Glutamatergic neuron (in vitro differentiated cells): ENCODE measurements at places on chromosomes 5 and 9.
A peak's percentile ranks its signal among the peaks of the same experiment; 100 is the strongest.

DNA sequence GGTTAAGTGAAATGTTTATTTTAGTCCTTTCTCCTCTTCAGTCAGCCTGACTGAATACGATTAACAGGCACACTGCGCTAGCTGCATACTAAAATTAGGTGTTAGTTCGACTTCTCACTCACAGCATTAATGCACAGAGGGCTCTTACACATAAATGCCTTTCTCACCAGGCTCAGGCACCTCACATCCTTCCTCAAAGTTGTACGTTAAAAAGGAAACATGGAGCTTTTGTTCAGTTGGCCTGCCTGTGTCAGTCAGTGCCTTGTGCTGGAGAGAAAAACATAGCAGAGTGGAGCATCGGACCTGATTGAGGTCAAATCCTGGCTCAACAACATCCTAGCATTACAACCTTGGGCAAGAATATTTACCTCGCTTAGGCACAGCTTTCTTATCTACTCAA lies 236.0 kb upstream of the ZNF462 start:
- no peak for DNase-seq

GRCh38 chr5:61148515-61148914 lies 13.8 kb downstream of the SMIM15 start:
- no peak for DNase-seq

DNA sequence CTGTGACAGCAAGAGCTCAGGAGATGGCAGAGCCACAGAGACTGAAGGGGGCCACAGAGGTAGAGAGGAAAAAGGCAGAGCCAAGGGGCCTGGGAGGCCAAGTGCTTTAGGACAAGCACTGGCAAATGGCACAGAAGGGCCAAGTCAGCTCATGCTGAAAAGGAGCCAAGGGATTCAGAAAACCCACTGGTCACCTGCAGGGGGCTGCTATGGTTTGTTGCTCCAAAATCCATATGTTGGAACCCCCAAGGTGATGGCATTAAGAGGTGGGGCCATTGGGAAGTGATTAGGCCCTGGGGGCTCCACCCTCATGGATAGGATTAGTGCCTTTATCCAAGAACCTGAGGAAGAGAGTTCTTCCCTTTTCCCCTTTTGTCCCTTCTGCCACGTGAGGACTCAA lies 165.4 kb downstream of the ARSB start:
- no peak for DNase-seq

DNA sequence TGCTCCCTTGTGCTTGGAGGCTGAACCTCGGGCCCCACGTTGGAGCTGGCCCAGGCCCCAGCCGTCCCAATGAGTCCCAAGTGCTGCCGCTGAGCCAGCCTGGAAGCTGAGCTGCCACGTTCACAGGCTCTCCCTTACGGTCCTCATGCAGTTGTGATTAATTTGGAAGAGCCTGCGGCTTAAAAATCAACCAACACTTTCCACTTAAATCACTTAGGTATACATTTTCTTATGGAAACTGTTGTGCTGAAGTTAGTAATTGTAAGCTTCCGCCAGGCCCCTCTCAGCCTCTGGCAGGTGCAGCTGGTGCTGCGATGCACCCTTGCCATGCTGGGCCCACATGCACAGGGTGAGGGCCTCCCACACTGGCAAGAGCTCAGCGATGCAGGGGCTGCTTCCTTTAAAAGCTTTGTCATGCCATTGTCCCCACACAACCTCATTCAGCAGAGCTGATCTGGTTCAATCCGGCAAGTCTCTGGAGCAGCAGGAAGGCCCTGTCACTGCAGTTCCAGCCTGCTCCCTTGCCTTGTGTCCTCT lies 61.0 kb downstream of the IPPK start:
- no peak for DNase-seq

- DNase-seq: peak; percentile 22
Observed at GRCh38 chr5:66757219-66757833, 161.1 kb downstream of the MAST4 start.

- DNase-seq: no peak
Observed at GRCh38 chr9:85416715-85417114, 325.0 kb downstream of the AGTPBP1 start.

DNA sequence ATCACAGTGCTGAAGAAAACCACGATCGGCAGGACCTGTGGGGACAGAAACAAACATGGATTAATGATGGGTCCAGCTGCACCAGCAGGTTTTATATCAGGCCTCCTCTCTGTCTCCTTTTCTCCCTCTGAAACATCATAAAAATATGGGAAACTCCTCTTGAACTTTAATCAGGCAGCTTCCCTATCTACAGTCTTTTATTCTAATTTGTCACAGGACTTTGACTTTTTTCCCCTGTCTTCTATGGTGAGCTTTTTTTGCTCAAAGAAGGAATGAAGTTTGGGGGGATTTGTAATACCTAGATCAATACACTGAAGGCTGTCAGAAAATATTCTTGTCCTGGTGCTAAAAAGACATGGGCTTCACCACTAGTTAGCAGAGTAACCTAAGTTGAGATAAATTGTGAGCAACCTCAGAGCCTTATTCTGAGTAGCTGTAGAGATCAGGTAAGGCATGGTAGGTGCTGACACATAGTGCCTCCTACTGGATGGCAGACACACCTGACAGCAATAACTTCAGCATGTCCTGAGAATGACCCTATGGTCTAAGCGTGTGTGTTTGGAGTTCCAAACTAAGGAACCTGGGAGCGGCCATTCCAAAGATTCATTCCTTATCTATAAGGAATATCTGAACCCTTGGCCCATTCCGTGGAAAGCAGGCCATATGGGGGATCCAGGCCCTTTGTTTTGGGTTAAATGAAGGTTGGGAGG lies 46.2 kb downstream of the SLC28A3 start:
- DNase-seq: no peak

- peak; percentile 26 for DNase-seq
Observed at GRCh38 chr5:23437011-23437410, 70.4 kb upstream of the PRDM9 start.

DNA sequence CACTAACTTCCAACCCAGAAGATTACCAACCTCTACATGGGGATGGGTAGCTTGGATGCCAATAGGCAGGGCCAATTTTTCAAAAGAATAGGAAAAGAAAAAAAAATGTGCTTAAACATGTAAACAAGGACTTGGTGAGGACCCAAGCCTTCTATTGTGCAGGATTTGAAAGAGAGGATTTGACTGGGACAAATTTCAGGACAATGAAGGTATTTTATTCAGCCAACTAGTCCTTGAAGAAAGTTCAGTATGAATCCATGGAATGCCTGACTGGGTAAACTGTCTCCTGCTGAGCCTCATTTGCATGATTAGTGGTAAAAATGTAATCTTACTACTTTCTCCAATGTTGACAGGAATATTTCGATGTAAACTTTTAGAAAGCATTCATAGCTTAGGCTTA lies 192.5 kb upstream of the RORB start:
- no peak for DNase-seq

- DNase-seq: no peak
Observed at GRCh38 chr5:963310-963672, 45.3 kb upstream of the NKD2 start.

- no peak for DNase-seq
Observed at GRCh38 chr9:79583952-79584654, 12.3 kb downstream of the TLE4 start.

DNA sequence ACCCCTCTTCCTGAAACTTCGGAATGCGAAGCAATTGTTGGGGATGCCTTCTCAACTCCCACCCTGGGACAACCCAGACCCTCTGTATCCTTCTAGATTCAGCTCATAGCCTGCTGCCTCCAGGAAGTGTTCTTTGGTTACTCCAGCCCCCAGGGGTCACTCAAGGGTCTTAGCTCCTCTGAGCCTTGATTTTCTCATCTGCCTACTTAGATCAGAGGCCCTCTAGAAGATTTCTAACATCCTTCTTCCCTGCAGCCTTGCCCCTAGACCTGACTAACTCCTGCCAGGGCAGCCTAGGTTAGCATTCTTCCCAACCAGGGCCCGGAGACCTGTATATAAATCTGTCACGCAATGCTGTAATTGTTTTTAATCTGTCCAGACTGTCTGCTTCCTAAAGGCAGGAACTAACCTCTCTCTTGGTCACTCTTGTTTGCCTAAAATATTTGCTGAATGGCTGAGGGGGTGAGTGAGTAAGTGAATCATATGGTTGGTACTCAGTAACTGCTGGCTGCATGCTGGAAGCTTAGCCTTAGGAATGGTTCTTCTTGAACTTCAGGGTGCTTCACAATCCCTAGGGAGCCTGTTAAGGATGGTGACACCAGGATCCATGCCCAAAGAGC lies 8.2 kb downstream of the GALNT10 start:
- no peak for DNase-seq

DNA sequence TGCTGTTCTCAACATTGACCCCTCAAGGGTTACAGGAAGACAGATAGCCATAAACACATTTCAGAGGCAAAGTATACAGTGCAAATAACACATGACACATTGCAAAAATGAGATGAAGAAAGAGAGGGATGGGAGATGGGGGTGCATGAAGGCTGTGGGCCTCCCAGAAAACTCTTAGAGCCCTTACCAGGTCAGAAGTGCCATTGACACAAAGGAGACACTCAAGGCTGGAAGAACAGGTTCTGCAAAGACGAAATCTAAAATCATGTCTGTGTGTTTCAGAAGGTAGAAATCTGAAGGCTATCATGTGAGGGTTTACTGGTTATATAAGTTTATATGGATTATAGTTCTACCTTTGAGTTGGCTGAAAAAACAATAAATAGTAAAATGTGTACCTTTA lies 318.8 kb downstream of the BNC2 start:
- DNase-seq: no peak

DNA sequence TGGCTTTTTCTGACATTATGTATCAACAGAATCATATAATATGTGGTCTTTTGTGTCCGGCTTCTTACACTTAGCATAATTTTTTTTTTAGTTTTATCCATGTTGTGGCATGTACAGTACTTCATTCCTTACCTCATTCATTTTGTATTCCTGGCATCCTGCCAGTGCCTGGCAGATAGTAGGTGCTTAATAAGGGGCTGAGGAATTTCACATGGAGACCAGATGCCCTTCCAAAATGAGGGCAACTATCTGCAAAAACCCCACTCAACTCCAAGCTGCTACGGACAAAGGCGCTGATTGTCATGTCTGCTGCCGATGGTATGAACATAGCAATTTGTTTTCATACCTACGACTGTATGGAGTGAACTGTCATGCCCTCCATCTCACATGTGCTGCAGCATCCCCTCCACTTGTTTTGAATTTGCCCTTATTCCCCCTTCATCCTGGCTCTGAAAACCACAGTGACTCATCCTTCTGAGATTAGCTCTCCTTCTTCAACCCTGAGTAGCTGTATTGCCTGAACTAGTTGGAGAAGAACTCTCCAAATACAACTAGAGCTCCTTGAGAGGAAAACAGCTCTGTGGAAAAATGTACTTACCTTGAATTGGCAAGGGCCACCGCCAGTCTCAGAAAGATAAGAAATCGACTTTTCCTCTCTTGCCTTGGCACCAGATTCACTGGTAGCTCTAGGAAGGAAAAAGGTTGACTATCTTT lies 41.3 kb upstream of the FOXE1 start:
- no peak for DNase-seq

GRCh38 chr9:35489313-35490154 lies at the start of gene RUSC2:
RUSC2 (plus strand) TSS chr9:35490111; CDS start chr9:35546522, 56,411 bp downstream.
- peak; percentile 94 for DNase-seq

GRCh38 chr5:14322437-14323187 lies 179.5 kb downstream of the TRIO start:
- DNase-seq: no peak

DNA sequence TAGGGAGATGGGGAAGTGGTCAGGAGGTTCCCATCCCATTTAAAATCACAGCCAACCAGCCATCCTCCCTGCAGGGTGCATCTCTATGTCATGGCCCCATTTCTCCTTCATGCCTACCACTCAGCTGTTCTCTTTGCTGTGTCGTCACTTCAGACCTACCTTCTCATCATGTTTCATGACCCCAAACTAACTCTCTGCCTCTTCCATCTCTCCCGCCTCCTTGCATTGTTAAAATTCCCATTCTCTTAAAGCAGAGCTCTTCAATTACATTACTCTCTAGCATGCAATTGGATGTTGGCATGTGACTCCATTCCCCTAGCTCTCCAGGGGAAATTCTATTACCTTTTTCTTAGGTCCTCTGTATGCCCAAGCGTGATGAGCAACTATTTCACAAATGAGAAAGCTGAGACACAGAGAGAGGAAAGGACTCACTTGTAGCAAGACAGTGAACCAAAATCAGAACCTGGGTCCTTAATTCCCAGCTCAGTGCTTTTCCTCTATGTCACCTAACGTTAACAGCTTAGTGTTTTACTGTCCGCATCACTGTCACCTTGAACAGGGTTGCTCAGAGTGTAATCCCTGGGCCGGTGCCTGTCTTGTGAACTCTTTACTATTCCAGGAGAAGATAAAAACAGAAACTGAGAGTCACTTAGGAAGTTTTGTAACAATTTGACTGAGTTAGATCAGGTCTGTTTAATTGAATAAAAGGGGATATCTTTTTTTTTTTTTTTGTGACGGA lies 28.1 kb downstream of the PDE6A start:
- DNase-seq: no peak

DNA sequence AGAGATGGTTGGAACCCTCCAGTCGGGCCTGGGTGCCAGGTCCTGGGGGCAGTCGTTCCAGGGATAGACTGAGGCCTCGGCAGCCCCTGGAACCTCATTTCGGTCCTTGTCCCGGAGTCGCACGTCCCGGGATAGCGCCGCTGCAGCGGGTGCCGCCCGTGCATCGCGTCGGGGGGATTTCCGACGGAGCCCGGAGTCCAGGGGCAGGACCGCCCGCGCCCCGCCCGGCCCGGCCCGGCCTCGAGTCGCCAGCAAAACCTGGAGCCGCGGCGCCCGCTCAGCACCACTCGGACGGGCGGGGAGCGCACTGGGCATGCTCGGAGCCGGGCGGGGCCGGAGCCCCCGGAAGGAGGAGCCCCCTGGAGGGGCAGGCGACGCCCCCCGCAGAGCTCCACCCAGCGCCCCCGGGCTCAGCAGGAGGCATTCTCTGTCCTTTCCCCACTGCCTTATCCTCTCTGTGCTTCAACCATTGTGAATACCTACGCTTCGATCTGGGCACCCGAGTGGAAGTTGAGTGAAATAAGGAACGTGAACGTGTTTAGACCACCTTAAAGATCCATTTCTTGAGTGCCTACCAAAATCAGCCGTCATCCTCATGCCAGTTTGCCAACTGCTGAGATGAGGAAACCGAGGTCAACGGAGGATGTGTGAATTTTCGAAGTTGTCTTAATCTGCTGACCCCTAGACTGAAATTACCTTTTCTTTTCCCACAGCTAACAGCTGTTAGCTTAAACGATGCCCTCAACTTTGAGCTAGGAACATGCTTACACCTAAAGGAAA lies 1.7 kb upstream of the PTPN3 start:
- DNase-seq: peak; percentile 63

DNA sequence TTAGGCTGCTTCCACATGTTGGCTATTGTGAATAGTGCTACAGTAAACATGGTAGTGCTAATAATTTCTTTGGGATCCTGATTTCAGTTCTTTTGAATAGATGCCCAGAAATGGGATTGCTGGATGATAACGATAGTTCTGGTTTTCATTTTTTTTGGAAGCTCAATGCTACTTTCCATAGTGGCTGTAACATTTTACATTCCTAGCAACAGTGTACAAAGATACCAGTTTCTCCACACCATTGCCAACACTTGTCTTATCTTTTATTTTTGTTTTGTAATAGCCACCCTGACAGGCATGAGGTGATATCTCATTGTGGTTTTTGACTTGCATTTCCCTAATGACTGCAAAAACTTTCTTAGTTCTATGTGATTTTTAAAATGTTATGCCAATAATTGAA lies 68.8 kb upstream of the LRRC70 start:
- no peak for DNase-seq

GRCh38 chr5:1814183-1815020 lies 13.2 kb downstream of the NDUFS6 start:
- DNase-seq: peak; percentile 7
